GM04503 (cell line): ENCODE measurements at places on chromosomes 3 and 15.
A peak's percentile ranks its signal among the peaks of the same experiment; 100 is the strongest.

DNA sequence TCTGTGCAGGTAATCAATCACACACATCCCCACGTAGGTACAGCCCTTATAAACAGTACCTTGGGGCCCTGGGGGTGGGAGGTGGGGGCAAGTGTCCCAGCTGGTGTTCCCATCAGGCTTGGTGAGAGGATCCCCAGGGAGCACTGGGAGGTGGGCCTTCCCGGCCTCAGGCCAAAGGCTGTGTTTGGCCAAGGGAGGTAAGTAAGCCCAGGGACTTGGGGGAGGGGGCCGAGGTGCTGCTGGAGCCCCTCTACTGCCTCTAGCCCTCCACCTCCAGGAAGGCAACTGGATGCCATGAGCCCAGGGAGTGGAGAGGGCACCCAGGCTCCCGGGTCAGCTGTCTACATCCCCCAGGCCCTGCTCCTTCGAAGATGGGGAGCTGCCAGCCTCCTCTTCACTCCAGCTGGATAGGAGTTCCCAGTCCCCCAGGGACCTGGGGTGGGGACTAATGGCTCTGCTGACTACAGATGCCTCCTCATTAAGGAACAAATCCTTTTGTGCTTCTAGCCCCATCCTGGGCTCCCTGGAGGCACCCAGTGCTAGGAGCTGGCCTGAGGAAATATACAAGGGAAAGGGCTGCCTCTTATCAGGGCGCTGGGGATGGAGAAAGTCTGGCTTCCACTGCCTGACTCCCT lies 33.1 kb downstream of the RNU5B-1 start:
- DNase-seq = no peak

DNA sequence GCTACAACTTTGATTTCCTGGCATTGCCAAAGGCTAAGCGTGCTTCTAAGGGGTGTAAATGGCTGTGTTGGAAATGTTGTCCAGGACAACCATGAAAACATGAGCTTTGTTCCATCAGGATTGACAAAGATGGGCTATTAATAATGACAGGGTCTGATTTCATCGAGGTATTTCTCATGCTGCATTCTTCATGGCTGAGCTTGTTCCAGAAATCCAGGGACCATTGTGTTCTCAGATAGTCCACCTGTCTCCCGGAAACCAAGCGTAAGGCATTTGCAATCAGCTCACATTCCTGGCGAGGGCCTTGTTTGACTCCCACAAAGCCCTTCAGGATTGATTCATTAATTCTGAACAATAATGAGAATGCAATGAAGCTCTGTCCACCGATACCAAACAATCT lies 111.3 kb downstream of the CD47 start:
- DNase-seq = no peak

- no peak for DNase-seq
Measured at GRCh38 chr15:77224352-77224751, 153.4 kb upstream of the TSPAN3 start.

DNA sequence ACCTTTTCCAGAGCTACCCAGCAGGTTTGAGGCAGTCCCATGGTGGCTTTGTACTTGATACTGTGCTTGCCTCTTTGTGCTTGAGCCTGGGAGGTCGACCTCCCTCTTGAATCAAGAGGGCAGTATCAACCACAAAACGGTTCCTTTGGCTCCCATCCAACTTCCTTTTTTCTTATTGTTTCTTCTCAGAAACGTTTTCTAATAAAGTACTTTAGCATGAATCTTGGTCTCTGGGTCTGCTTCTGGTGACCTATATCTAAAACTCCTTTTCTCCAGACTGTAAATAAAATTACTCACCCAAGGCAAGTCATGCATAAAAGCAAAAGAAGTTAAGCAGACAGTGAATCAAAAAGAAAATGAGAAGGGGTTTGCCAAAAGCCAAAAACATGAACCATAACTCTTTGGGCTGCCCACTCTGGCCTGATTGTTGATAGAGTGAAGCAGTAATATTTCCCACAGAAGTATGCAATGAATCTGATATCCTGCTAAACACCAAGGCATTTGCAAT lies 112.2 kb upstream of the SLC4A7 start:
- DNase-seq = peak; percentile 37

DNA sequence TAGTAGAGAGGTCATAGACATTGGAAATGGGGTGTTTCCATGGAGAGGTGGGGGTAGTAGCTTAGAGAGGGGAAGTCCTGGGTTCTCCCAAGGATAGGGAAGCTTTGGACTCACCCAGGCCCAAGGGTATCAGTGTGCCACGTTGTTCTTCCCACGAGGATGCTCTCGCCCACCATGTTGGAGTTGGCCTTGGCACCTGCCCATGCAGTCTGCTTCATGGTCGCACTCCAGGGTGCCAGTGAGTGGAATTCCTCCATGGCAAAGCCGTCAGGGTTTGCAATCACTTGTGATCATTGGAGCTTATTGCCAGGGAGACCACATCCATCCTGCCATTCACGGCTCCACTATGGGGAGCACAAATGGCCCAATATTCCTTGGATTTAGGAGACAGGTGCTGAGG lies 60.6 kb downstream of the GRIP2 start:
- DNase-seq = no peak
